ENCODE measurements at places on chromosomes 11 and 22.

DNA sequence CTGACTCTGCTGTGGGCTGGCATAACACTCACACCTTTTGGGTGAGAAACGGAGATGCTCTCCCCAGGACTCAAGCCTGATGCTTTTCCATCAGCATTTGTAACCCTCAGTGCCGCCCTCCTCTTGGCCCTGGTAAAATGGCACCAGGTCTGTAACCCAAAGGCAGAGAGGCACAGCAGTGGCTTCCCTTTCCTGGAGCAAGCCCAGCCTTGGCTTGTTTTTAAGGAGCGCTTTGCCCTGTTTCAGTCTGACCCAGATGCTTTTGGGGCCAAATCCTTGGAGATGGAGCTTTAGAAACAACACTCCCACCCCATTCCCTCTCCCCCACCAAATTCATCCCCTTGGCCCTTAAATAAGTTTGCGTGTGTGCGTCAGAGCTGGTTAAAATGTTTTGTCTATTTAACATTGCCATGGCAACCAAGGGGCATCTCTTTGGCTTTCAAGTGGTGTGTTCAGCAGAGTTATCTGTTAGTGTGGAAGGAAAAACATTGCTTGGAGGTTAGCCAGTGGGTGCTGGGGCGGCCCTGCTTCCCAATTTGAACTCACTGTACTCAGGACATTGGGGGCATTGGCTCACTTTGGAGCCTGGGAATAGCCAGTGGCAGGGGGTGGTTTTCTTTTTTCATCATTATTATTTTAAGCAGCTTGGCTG is 134.1 kb downstream of the NAV2 start:
- no peak for DNase-seq

- DNase-seq: peak; percentile 40
Observed at GRCh38 chr11:128868841-128869671, 2.0 kb upstream of the KCNJ1 start.

GRCh38 chr11:5291207-5291838 is 10.4 kb downstream of the OR51B4 start:
- DNase-seq: peak; percentile 92

DNA sequence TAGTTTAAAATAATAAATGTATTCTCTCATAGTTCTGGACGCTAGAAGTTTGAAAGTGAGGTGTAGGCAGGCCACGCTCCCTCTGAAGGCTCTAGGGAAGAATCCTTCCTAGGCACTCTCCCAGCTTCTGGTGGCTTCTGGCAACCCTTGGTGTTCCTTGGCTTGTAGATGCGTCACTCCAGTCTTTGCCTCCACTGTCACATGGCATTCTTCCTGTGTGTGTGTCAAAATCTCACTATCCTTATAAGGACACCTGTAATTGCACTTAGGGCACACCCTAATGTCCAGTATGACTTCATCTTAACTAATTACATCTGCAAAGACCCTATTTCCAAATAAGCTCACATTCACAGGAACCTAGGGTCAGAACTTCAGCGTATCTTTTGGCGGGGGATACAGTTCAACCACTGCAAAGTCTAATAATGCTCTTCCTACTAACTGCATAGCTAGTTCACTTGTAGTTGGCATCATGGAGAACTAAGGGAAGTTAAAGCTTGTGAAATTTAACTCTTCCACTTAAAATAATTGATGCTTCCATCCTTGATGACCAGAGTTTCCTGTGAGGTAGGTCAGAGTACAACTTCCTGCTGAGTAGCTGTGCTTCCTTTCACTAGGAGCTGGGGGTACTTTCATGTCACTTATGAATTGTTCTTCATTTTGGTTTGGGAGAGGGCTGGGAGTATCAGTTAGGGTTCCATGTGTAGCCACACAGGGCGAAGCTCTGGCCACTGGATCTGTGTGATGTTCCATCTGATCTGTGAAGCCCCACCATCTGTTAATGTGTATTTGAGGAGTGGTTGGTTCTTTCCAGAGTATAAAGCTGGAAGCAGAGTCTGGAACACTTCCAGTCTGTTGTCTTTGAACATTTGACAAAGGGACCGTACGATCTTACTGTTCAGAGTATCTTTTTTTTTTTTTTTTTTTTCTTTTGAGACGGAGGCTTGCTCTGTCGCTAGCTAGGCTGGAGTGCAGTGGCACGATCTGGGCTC is 10.5 kb downstream of the YWHAH start:
- no peak for DNase-seq

- peak; percentile 9 for DNase-seq
Observed at GRCh38 chr11:104487046-104487806, 323.3 kb upstream of the PDGFD start.

GRCh38 chr11:126405906-126406305 is 50.4 kb downstream of the ST3GAL4 start:
- DNase-seq: no peak

GRCh38 chr11:113411536-113411935 is 24.0 kb downstream of the ANKK1 start:
- DNase-seq: no peak

Measured in hematopoietic multipotent progenitor cell treated with erythropoietin and hydrocortisone succinate and interleukin-3 and kit ligand, for 8 days (in vitro differentiated cells).